ENCODE measurements at places on chromosomes 2 and 18. TPM values are rescaled to one million over a fixed set of nuclear protein-coding genes. Genes with fewer than 3 reads are reported as not detected.

The CENPA gene
- total RNA-seq = 1.0 TPM

The LDLRAD4 gene
- 52.7 TPM for total RNA-seq

The SLC4A1AP gene
- 14.2 TPM for total RNA-seq

The ABI2 gene
- total RNA-seq = 21.0 TPM

The SNTG2 gene
- total RNA-seq = 1.5 TPM

The SERPINB7 gene
- not detected for total RNA-seq

The ARMC9 gene
- total RNA-seq = 0.16 TPM

The ALKAL2 gene
- total RNA-seq = not detected

The EFHD1 gene
- not detected for total RNA-seq

DNA sequence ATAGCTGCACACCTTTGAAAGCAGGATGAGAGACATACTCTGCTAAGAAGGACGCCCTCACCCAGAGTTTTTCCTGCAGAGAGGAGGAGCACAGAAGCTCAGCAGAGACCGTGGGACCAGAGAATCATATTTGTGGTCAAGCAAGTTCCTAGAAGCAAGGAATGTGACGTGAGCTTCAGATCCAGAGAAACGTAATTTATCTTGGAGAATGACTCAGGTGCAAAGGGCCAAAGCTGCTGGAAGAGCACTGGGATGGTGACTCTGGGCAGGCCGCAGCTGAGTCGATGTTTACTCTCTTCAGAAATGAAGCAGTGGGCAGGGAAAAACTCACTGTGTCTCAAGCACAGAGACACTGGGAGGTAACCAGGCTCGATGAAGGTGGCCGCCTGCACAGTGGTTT is 50.1 kb upstream of the IGFBP2 start:
- no peak for DNase-seq
- peaks cover 15% of the 10 kb centered on the region for H3K27me3 ChIP-seq

DNA sequence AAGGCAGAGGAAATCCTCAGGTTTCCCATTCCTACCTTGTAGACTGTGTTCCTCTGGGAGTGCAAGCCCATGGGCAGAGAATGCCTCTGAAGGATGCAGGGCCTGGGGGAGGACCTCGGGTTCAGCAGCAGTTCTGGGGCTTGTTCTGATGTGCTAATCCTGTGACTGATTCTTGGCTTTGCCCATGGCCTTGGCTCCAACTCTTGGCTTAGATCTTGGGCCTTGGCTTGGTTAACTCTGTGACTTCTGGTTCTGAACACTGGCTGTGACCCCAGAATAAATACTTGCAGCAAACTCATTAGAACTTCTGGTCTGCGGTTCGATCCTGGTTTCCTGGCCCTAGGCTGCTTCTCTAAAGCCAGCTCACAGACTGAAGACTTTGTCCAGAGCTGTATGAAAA is 366.9 kb upstream of the ZEB2 start:
- no peak for DNase-seq
- H3K4me3 ChIP-seq = no peak overlapping the region
- H3K27me3 ChIP-seq = no peaks in the 10 kb centered on the region
- H3K4me1 ChIP-seq = no peaks in the 10 kb centered on the region
- no peak overlapping the region for H3K27ac ChIP-seq
- H3K36me3 ChIP-seq = no peaks in the 10 kb centered on the region

- H3K4me3 ChIP-seq = no peak overlapping the region
- H3K4me1 ChIP-seq = no peaks in the 10 kb centered on the region
- H3K27ac ChIP-seq = no peak overlapping the region
- no peaks in the 10 kb centered on the region for H3K27me3 ChIP-seq
Observed at GRCh38 chr2:43653506-43653905, 16.4 kb downstream of the PLEKHH2 start.

GRCh38 chr2:101610750-101611315 is 86.7 kb upstream of the MAP4K4 start:
- H3K36me3 ChIP-seq = no peaks in the 10 kb centered on the region
- H3K27ac ChIP-seq = no peak overlapping the region
- H3K4me3 ChIP-seq = no peak overlapping the region
- no peak for DNase-seq
- no peaks in the 10 kb centered on the region for H3K27me3 ChIP-seq

GRCh38 chr2:144115739-144116291 is 404.1 kb downstream of the ZEB2 start:
- H3K4me1 ChIP-seq = no peaks in the 10 kb centered on the region
- no peak for DNase-seq
- no peak overlapping the region for H3K4me3 ChIP-seq
- no peak overlapping the region for H3K27ac ChIP-seq
- no peaks in the 10 kb centered on the region for H3K36me3 ChIP-seq
- no peaks in the 10 kb centered on the region for H3K27me3 ChIP-seq

DNA sequence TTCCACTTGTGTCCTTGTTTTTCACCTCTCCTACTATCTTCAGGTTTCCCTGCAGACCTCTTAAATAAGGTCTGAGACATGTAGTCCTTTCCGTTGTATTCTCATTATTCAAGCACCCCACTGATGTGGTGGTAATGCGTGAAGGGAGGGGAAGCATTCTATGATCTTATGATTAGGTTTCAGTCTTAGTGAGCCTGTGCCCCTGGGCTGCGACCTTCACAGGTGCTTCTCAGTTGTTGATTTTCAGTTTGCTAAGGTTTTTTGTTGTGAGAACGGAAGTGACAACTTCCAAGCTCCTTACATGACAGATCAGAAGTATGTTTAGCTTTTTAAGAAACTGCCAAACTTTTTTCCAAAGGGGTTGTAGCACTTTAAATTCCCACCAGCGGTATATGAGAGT is 41.3 kb downstream of the VPS54 start:
- H3K4me1 ChIP-seq = peaks cover 9% of the 10 kb centered on the region
- peaks cover 21% of the 10 kb centered on the region for H3K36me3 ChIP-seq
- no peak overlapping the region for H3K4me3 ChIP-seq
- no peak for DNase-seq
- no peaks in the 10 kb centered on the region for H3K27me3 ChIP-seq

GRCh38 chr2:102050854-102051391 is 59.2 kb downstream of the IL1R2 start:
- no peaks in the 10 kb centered on the region for H3K36me3 ChIP-seq
- peaks cover 2% of the 10 kb centered on the region for H3K27me3 ChIP-seq
- peaks cover 3% of the 10 kb centered on the region for H3K4me1 ChIP-seq

GRCh38 chr2:96074156-96074555 is 39.4 kb upstream of the GPAT2 start:
- no peak for DNase-seq
- no peaks in the 10 kb centered on the region for H3K36me3 ChIP-seq
- H3K27me3 ChIP-seq = no peaks in the 10 kb centered on the region
- no peak overlapping the region for H3K4me3 ChIP-seq

- no peak overlapping the region for H3K4me3 ChIP-seq
- H3K4me1 ChIP-seq = peaks cover 8% of the 10 kb centered on the region
- no peak overlapping the region for H3K27ac ChIP-seq
- DNase-seq = peak; percentile 12
- no peaks in the 10 kb centered on the region for H3K36me3 ChIP-seq
Observed at GRCh38 chr18:59087391-59087790, 52.3 kb upstream of the SEC11C start.

- no peak overlapping the region for H3K4me3 ChIP-seq
- peaks cover 7% of the 10 kb centered on the region for H3K4me1 ChIP-seq
- H3K27me3 ChIP-seq = no peaks in the 10 kb centered on the region
Observed at GRCh38 chr2:1478311-1479305, 65.3 kb downstream of the TPO start.

- no peaks in the 10 kb centered on the region for H3K4me1 ChIP-seq
- H3K4me3 ChIP-seq = no peak overlapping the region
- H3K27me3 ChIP-seq = no peaks in the 10 kb centered on the region
- H3K36me3 ChIP-seq = no peaks in the 10 kb centered on the region
Observed at GRCh38 chr2:150476286-150476685, 11.2 kb downstream of the RND3 start.

DNA sequence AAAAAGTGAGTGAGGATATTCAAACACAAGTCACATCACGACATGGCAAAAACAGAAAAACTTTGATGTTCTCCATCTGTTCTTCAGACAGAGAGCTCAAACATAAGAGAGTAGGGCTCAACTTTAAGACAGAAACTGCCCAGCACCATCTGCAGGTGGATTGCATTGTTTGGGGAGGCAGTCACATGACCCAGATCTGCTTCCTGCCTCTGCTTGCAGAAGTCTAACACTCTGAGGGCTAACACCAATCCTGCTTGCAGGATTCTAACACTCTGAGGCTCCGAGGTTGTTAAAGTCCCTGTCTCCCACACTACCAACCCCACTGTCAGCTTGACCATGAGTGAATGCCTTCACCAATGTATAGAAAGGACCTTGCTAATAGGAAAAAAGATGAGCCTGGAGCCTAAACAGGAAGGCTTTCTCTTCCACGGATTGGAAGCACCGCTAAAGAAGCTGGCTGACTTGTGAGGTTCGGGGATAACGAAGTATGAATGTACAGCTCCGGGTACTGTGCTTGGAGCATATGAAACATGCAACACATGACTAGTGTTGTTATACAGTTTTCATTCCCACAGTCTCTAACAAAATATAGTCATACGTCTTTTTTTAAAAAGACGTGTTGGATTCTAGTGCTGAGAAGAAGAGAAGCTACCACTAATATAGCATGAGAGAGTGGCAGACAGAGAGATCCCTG is 176.6 kb upstream of the CREB1 start:
- H3K36me3 ChIP-seq = no peaks in the 10 kb centered on the region
- no peak overlapping the region for H3K4me3 ChIP-seq
- peak; percentile 35 for DNase-seq
- H3K4me1 ChIP-seq = no peaks in the 10 kb centered on the region
- H3K27me3 ChIP-seq = no peaks in the 10 kb centered on the region

DNA sequence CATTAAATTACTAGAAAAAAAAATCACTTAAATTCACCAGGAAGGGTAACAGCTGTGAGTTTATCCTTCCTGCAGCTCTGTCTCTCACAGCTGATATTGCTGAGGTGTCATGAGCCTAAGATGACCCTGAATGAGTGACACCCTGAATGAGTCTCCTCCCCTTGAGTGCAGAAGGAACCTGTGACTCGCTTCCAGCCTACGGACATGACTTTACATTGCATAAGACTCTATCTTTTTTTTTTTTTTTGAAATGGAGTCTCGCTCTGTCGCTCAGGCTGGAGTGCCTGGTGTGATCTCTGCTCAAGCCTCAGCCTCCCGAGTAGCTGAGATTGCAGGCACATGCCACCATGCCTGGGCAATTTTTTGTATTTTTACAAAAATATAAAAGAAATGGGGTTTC is 14.1 kb downstream of the MRO start:
- peaks cover 6% of the 10 kb centered on the region for H3K27me3 ChIP-seq
- no peaks in the 10 kb centered on the region for H3K36me3 ChIP-seq
- no peak overlapping the region for H3K27ac ChIP-seq
- H3K4me1 ChIP-seq = no peaks in the 10 kb centered on the region
- no peak for DNase-seq

DNA sequence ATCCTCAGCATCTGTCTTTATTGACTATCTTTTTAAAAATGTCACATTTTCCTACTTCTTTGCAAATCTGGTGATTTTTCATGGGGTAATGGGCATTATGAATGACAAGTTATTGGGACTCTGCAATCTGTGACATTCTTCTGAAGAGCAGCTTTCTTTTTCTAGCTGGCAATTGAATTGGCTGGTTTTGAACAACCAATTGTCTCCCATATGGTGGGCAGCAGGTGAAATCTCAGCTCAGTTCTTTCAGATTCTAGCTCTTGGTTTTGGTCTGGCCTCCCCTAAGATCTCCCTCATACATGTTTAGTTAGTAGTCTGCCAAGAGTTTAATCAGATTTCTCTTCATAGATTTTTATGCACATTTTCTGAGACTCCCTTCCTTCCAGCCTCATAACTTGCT is 107.9 kb upstream of the EPB41L3 start:
- H3K4me3 ChIP-seq = no peak overlapping the region
- H3K27ac ChIP-seq = no peak overlapping the region
- H3K27me3 ChIP-seq = no peaks in the 10 kb centered on the region
- H3K4me1 ChIP-seq = no peaks in the 10 kb centered on the region

DNA sequence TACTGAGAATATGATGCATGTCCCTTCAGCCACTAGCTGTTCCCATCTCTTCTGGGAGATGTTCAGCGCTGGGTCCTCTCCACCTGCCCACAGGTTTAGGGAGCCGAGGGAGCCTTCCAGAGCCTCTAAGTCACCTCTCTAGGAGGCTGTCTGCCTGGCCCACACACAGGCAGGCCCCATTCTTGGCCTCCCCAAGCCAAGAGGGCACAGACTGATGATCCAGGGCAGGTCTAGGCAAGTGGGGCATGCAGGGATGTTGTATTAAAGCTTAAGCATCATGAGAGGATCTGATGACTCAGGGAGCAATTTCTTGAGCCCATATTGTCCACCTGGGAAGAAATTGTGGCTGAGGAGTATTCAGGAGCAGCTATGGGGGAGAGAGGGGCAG is 19.9 kb downstream of the TMSB10 start:
- H3K27me3 ChIP-seq = no peaks in the 10 kb centered on the region
- H3K36me3 ChIP-seq = no peaks in the 10 kb centered on the region
- peaks cover 55% of the 10 kb centered on the region for H3K4me1 ChIP-seq
- H3K27ac ChIP-seq = peak overlapping the region; percentile 20
- DNase-seq = no peak

DNA sequence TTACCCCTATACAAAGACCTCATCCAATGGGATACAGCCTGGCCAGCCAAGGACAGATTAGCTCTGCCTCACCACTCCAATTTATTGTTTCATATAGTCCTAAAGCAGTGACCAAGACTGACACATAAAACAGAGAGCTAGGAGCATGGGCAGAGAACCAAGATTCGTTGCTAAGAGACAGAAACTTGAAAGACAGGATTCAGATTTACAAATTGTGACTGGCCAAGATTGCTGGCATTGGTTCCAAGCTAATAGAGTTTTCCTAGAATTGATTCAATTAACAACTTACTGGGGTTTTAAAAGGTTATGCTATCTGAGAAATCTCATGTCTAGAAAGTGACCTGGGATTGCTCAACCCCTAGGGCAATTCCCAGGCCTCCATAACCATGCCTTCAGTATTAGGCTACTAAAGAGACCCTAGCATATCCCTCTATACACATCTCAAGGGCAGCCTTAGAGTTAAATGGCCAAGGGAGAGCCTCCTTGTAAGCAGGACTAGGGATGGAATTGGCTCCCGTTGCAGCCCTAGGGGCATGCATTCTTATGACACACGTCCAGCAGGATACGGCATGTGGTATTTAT is 75.6 kb downstream of the ICOS start:
- no peak overlapping the region for H3K27ac ChIP-seq
- H3K4me3 ChIP-seq = no peak overlapping the region
- H3K4me1 ChIP-seq = peaks cover 4% of the 10 kb centered on the region
- H3K27me3 ChIP-seq = no peaks in the 10 kb centered on the region

DNA sequence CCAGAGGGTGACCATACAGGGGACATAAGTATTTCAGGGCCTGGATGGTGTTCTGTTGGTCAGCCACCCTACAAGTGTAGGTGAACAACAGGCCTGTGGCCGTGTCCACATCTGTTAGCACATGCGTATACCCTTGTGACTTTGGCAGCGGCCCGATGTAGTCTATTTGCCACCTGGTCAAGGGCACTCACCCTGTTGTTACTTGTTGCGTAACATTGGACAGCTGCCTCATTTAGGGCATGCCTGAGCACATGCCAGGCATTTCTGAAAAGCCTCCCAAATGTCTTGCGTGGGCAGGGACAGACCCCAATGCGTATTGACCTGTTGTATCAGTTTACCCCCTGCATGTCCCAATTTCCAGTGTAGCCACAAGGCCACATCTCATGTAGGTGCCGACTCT is 235.0 kb downstream of the MBD5 start:
- H3K27me3 ChIP-seq = no peaks in the 10 kb centered on the region
- no peaks in the 10 kb centered on the region for H3K4me1 ChIP-seq
- H3K36me3 ChIP-seq = no peaks in the 10 kb centered on the region
- DNase-seq = no peak

All from CD4-positive, alpha-beta T cell (primary cell).